ENCODE measurements at places on chromosomes 12 and 14. TPM values are rescaled to one million over a fixed set of nuclear protein-coding genes. Genes with fewer than 3 reads are reported as not detected.

LMO3 gene
- not detected for polyA plus RNA-seq

CAPZA3 gene
- polyA plus RNA-seq: not detected

HAL gene
- polyA plus RNA-seq: 0.33 TPM

TEX22 gene
- polyA plus RNA-seq: 0.26 TPM

GRCh38 chr12:76029982-76030340 lies 1.6 kb downstream of the PHLDA1 start:
- peak; percentile 78 for DNase-seq

DNA sequence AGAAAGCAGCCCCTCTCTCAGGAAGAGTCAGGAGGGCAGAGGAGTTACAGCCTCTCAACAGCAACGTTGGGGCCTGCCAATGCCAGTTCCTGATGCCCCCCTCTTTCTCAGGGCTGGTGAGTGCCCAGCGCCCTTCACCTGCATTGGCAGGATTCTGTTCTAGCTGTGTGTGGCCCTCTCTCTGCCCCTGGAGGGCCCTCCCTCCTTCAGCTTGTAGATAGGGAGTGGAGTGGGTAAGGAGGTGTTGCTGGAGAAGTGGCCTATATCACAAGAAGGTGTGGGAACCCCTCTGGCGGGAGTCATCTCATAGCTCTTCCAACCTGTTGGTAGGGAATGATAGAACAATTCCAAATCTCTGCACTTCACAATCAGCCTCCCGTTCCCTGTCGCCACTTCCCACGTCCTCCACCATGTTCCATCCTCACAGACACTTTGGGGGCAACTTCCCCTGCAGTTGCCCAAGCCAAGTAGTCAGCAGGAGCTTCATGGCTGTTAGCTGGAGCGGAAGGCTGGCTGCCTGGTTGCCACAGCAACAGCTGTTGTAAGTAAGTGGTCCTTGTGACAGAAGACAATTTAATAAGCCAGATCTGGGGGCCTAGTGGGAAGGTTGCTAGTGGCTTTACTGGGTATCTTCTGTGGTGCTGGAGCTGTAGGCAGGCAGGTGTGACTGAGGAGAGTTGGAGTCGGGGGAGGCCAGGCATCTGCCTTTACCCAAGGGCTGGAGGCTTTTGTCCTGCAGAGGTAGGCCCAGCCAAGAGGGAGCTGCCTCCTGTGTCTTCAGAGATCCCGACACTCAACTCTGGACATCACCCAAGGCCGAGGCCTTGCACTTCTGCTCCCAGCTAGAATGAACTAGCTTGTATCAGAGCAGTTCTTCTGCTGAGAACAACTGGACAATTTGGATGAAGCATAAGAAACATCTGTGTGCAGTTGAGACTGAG lies 38.4 kb downstream of the GALNT16 start:
- DNase-seq: no peak

DNA sequence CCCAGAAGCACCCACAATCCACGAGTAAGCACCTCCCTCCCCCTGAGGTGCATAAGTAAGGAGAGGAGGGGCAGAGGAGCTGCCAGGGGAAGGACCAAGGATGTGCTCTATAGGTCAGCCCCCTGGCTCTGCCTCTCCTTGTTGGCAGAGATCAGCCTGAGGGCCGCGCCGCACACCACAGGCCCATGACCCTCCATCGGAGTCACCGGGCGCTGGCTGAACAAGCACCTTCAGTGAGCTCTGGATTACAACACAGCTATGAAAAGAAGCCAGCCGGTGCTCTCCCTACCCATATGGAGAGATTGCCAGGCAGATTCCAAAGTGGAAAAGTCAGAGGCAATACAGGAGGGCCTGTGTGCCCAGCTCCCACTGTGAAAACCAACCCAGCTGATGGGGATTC lies 257.3 kb downstream of the GLT1D1 start:
- no peak for DNase-seq

DNA sequence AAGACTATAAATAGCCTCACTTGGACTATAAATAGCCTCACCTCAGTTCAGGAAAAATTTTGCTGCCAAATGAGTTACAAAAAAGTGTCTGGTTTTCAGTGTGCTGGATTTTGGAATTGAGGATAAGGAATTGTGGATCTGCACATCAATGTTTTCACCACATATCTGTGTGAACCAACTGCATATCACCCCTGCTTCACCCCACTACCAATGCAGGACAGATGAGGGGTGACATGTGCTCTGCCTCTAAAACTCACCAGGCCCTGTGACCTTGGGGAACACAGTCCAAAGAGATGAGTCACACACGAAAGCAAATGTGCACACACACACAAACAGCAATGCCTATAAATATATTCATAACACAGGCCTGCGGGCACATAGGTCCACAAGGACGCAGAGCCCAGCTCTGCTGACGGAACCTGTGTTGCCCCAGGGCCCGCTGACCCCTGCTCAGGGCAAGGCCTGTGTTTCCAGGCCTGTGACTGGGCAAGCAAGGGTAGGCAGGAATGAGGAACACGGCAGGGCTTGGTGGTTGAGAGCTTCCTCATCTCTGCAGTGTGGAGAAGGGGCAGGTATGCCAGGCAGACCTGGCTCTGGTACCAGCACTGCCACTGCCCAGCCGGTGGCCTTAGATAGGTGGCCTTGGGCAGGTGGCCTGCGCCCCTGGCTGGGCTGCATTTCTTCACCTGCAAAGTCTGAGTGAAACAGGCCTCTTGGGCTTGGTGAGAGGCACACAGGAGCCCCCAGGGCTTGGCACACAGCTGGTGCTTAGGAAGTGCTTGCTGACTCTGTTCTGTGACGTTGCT lies 82.4 kb downstream of the ARL6IP4 start:
- DNase-seq: peak; percentile 42
